ENCODE measurements at places on chromosomes 7 and 10. TPM values are rescaled to one million over a fixed set of nuclear protein-coding genes. Genes with fewer than 3 reads are reported as not detected.

DNA sequence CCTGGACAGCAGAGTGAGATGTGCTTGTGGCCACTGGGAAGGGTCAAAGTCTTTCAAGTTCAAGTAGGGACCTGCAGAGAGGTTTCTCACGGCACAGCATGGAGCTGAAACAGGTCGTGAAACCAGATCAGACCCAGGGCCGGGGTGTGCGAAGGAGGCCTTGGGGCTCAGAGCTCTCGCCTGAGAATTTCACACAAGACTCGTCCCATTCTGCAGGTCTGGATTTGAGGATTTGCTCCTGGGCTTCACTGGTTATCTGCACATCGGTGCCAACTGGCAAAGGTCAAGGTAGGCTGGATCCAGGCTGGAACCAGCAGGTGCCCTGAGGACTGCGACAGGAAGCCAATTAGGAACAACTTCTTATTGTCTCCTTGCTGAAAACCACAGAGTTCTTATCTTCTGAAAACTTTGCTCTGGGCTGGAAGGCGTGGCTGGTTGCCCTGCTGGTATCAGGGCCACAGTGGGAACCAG, 24.0 kb upstream of the GTF2I start:
- no peaks in the 10 kb centered on the region for H3K27me3 ChIP-seq
- H3K4me3 ChIP-seq: no peak overlapping the region
- H3K27ac ChIP-seq: peak overlapping the region; percentile 92
- peak; percentile 60 for DNase-seq
- no peaks in the 10 kb centered on the region for H3K36me3 ChIP-seq
- H3K4me1 ChIP-seq: peaks cover 35% of the 10 kb centered on the region

DNA sequence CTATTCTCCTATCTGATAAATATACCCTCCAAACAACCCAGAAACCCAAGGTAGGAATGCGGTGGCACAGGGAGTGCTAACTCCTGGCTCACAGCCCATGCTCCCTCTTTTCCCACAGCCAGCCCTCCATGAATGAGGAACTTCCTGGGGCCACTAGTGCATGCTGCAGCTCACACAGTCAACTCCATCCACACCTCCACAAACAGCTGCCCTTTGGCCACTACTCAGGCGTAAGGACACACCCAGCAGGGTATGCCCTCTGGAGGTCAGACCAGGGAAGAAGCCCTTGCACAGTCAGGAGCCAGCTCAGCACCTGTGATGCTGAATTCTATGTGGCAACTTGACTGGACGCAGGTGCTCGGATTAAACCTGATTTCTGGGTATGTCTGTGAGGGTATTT, 85.2 kb upstream of the PIK3CG start:
- H3K27ac ChIP-seq: no peak overlapping the region
- no peaks in the 10 kb centered on the region for H3K36me3 ChIP-seq
- peaks cover 4% of the 10 kb centered on the region for H3K4me1 ChIP-seq
- no peak overlapping the region for H3K4me3 ChIP-seq

- no peak for DNase-seq
- peak overlapping the region; percentile 99 for H3K27ac ChIP-seq
- no peaks in the 10 kb centered on the region for H3K36me3 ChIP-seq
- H3K4me3 ChIP-seq: no peak overlapping the region
- no peaks in the 10 kb centered on the region for H3K27me3 ChIP-seq
These were observed 1.1 kb upstream of the ACTA2 start for GRCh38 chr10:88953662-88954061.

DNA sequence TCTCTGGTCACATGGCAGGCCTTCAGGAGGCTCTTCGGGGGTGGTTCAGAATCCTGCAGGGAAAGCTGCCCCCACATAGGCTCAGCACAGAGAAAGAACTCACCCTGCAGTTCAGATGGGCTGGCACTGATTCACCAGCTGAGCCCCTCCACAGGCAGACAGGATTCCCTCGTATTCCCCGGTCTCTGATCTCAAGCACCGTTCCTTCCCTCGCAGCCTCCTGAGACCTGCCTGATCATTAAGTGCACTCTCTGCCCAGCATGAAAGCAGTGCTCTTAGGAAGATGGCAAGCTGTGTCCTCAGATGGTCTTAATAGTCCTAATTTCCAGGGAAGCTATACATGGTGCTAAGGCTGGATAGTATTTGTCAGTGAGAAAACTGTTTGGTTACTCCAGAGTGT, 78.2 kb upstream of the NPS start:
- H3K4me3 ChIP-seq: no peak overlapping the region
- H3K4me1 ChIP-seq: no peaks in the 10 kb centered on the region
- H3K27me3 ChIP-seq: no peaks in the 10 kb centered on the region
- DNase-seq: no peak
- no peaks in the 10 kb centered on the region for H3K36me3 ChIP-seq

- H3K4me1 ChIP-seq: peaks cover 53% of the 10 kb centered on the region
- no peak for DNase-seq
- no peak overlapping the region for H3K4me3 ChIP-seq
- H3K27me3 ChIP-seq: no peaks in the 10 kb centered on the region
- H3K27ac ChIP-seq: peak overlapping the region; percentile 90
These were observed 45.2 kb downstream of the KIAA1217 start for GRCh38 chr10:24254180-24254579.

Gene DLX5
- 0.67 TPM for total RNA-seq

DNA sequence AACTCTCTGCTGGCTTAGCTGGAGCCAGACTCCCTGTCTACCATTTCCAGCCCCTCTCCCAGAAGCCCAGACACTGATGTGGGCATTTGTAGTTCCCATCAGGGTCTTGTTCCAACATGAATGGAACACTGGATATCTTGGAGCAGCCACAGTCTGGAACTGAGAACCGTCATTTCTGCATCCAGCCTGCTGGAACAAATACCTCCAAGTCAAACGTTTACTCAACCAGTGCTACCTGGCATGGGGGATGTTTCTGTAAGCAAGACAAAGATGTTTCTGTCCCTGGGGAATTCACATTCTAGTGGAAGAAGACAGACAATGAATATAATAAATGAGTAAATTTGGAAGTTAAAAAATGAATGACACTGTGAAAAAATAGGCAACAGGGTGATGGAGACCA, 70.8 kb upstream of the ZNF438 start:
- peak; percentile 38 for DNase-seq
- peaks cover 26% of the 10 kb centered on the region for H3K4me1 ChIP-seq
- no peaks in the 10 kb centered on the region for H3K27me3 ChIP-seq
- no peak overlapping the region for H3K27ac ChIP-seq
- H3K4me3 ChIP-seq: no peak overlapping the region
- no peaks in the 10 kb centered on the region for H3K36me3 ChIP-seq

GRCh38 chr7:81430150-81430549, 339.7 kb downstream of the HGF start:
- H3K36me3 ChIP-seq: no peaks in the 10 kb centered on the region
- H3K4me1 ChIP-seq: no peaks in the 10 kb centered on the region
- H3K27ac ChIP-seq: no peak overlapping the region
- no peaks in the 10 kb centered on the region for H3K27me3 ChIP-seq
- no peak overlapping the region for H3K4me3 ChIP-seq

DNA sequence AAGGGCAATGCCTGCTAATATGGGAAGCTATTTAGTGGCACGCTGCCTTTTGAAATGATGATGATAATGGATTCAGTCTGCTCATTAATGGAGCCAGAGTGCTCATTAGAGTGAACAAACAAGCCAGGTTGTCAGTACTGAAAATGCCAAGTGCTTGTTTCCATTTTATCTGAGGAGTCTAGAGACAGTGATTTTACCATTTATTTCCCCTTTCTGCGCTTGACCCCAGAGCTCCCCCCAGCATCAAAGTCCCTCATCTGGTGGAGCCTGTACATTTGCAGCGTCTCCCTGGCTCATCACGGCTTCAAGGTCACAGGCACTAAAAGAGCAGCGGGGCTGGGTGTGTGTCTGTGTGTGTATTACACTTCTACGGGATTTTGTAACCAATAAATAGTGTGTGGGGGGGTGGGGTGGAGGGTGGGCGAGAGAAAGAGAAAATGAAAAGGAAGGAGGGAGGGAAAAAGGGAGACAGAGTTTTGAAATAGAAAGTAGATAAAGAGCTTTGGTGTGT, 553.8 kb downstream of the TFEC start:
- no peak overlapping the region for H3K27ac ChIP-seq
- H3K27me3 ChIP-seq: no peaks in the 10 kb centered on the region
- DNase-seq: no peak

GRCh38 chr10:10165415-10165814, 852.3 kb upstream of the CELF2 start:
- H3K4me3 ChIP-seq: no peak overlapping the region
- no peak overlapping the region for H3K27ac ChIP-seq
- no peak for DNase-seq
- H3K4me1 ChIP-seq: no peaks in the 10 kb centered on the region
- no peaks in the 10 kb centered on the region for H3K27me3 ChIP-seq
- no peaks in the 10 kb centered on the region for H3K36me3 ChIP-seq

GRCh38 chr10:61941202-61941681, 39.7 kb downstream of the ARID5B start:
- H3K36me3 ChIP-seq: no peaks in the 10 kb centered on the region
- no peak overlapping the region for H3K4me3 ChIP-seq
- H3K4me1 ChIP-seq: peaks cover 26% of the 10 kb centered on the region
- no peak for DNase-seq
- no peak overlapping the region for H3K27ac ChIP-seq

DNA sequence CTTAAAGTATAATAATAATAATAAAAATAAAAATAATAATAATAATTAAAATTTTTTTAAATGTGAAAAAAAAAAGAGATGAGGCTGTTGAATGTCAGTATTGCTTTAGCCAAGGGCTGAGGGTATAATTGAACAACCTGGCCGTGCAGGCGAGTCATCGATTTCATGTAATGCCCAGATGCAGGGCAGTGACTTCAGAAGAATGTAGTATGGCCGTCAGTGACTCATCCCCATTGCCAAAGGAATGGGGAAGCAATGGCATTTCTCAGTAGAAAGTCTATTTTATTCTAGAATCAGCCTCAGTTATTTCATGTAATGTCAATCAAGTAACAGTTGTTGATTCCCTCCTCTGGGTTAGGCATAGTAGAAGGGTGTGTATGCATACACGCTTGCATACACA, 516.4 kb downstream of the GLRX3 start:
- no peak overlapping the region for H3K27ac ChIP-seq
- H3K27me3 ChIP-seq: no peaks in the 10 kb centered on the region
- no peaks in the 10 kb centered on the region for H3K36me3 ChIP-seq
- H3K4me1 ChIP-seq: no peaks in the 10 kb centered on the region
- H3K4me3 ChIP-seq: no peak overlapping the region
- DNase-seq: no peak

DNA sequence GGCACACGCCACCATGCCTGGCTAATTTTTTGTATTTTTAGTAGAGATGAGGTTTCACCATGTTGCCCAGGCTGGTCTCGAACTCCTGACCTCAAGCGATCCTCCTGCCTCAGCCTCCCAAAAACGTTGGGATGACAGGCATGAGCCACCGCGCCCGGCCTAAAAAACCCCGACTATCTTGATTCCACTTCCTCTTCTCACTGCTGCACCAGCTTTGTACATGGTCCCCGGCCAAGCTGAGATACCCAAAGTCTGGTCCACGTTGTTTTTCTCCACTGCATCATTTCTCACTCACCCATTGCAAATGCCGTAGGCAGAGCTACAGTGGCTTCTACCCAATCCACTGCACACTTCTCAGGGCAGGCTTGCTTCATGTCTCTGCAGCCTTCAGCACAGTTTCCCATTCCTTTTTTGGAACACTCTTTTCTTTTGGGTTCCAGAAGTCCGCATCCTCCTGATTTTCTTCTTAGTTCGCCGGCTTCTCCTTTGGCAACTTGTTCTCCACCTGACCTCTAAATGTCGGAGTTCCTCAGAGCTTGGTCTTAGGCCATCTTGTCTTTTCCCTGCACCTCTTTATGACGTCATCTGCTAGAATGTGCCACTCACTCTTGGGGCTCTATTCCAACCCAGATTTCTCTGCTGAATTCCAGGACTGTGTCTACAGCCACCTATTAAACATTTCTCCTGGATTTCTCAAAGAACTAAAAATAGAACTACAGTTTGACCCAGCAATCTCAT, 6.0 kb upstream of the GNB2 start:
- no peak for DNase-seq
- no peaks in the 10 kb centered on the region for H3K27me3 ChIP-seq
- no peaks in the 10 kb centered on the region for H3K36me3 ChIP-seq
- H3K4me1 ChIP-seq: no peaks in the 10 kb centered on the region
- H3K4me3 ChIP-seq: no peak overlapping the region
- H3K27ac ChIP-seq: no peak overlapping the region

- H3K27me3 ChIP-seq: no peaks in the 10 kb centered on the region
- no peak overlapping the region for H3K4me3 ChIP-seq
- H3K4me1 ChIP-seq: no peaks in the 10 kb centered on the region
- H3K36me3 ChIP-seq: no peaks in the 10 kb centered on the region
These were observed 58.2 kb downstream of the STRA8 start for GRCh38 chr7:135291809-135292253.
